Activated naive CD8-positive, alpha-beta T cell treated with anti-CD3 and anti-CD28 coated beads for 36 hours (primary cell): ENCODE measurements at places on chromosomes 12 and 14.

GRCh38 chr14:70971560-70971959 is 64.3 kb downstream of the PCNX1 start:
- no peak for DNase-seq
- H3K4me1 ChIP-seq: peaks cover 33% of the 10 kb centered on the region
- H3K27ac ChIP-seq: no peak overlapping the region
- H3K4me3 ChIP-seq: no peak overlapping the region

DNA sequence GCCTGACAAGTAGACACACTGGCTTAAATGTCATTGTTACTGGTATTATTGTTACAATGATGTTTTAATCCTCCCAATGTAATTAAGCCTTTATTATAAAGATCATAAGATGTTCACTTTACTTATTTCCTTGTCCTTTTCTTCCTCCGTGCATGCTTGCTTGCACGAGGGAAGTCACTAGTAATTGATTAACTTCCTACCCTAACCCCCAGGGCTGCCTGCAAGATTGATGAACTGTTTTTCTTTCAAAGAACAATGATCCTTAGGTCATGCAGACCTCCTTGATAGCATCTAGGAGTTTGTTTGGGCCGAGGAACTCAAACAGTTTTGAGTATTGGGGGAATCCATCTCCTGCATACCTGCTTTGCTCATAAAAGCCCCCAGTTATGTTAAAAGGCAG is 43.0 kb downstream of the GLRX5 start:
- H3K36me3 ChIP-seq: no peaks in the 10 kb centered on the region
- H3K4me3 ChIP-seq: no peak overlapping the region
- no peaks in the 10 kb centered on the region for H3K4me1 ChIP-seq

DNA sequence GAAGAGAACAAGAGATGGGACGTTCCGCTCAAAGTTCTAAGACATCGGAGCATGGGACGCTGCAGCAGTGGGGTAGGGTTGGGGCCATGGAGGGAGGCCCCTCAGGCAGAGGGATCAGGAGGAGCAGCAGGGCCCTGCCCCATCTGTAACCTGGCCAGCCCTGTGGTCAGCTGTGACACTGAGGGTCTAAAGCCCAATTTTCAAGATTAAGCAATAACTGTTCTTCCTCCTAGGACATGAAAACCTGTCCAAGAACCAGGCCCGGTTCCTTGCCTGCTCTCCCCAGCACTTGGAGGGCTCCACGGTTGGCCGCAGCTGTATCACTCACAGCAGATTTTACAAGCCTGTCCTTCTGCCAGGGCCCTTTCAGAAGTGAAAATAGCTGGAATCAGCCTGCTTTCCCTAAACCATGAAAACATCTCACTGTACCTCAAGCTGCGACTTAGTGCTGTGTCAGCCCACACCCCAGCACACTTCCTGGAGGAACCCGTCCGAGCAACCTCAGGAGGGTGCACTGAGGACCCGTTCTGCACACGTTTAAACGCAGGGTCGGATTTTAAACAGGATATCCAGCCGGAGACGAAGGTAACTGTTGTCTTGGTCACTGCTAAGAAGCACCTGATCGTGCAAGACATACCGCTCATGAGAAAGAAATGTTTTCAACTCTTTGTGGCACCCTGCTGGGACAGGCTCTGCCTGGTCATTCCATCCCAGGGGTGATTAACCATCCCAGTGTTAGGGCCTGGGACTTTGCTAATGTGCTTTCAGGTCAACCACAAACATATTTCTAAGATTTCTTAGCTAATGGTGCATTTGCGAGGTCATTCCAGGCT is 201.9 kb upstream of the DIO3 start:
- H3K36me3 ChIP-seq: no peaks in the 10 kb centered on the region
- no peak overlapping the region for H3K27ac ChIP-seq
- H3K27me3 ChIP-seq: peaks cover 25% of the 10 kb centered on the region
- no peak overlapping the region for H3K4me3 ChIP-seq

DNA sequence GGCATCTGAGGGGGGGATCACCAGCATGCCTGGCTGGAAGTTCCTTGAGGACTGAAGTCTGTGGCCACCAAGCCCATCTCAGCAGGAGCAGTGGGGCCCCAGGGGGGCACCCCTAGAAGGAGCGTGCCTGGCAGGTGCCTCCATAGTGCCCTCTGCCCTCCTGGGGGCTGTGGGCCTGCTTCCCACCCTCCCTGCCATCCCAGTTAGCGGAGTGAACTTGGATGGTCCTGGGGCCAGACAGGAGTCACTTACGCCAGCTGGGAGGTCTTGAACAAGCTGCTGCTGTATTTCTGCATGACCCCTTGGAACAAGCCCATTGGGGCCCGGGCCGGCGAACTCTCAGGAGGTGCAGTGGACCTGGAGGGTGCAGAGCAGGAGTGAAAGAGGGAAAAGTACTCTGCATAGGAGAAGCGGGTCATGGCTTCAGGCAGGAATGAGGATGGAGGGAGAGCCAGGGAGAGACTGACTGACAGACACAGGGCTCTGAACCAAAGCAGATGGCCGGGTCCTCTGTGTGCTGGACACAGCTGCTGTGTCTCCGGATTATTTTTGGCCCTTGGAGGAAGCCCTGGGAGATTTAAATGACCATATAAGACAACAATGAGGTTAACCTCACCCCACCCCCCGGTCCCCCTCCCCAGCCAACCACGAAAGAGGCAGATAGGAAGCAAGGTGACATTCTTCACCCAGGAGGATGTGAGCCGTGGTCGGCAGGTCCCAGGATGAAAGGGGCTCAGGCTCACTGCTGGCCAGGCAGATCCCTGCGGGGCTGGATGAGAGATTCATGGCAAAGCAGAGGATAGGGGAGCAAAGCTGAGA is 19.6 kb downstream of the ASB2 start:
- DNase-seq: no peak
- H3K4me1 ChIP-seq: peaks cover 88% of the 10 kb centered on the region
- peak overlapping the region; percentile 84 for H3K4me3 ChIP-seq
- peaks cover 41% of the 10 kb centered on the region for H3K36me3 ChIP-seq
- H3K27me3 ChIP-seq: no peaks in the 10 kb centered on the region
- H3K27ac ChIP-seq: peak overlapping the region; percentile 100

GRCh38 chr12:83759906-83760305 is 1073.2 kb downstream of the TMTC2 start:
- H3K27ac ChIP-seq: no peak overlapping the region
- no peak for DNase-seq
- H3K27me3 ChIP-seq: no peaks in the 10 kb centered on the region
- H3K4me1 ChIP-seq: no peaks in the 10 kb centered on the region
- no peak overlapping the region for H3K4me3 ChIP-seq

- DNase-seq: no peak
- H3K4me1 ChIP-seq: no peaks in the 10 kb centered on the region
- no peak overlapping the region for H3K27ac ChIP-seq
Measured at GRCh38 chr14:93475471-93475870, 44.7 kb downstream of the UNC79 start.

GRCh38 chr12:132610051-132610759 is at the start of gene LRCOL1:
Gene LRCOL1, minus strand, starts transcription at chr12:132610582. Its CDS starts 4,331 bp downstream, at chr12:132606251.
- peaks cover 19% of the 10 kb centered on the region for H3K4me1 ChIP-seq
- no peak for DNase-seq

GRCh38 chr12:85559536-85559935 is 276.7 kb downstream of the RASSF9 start:
- no peak overlapping the region for H3K27ac ChIP-seq
- no peak for DNase-seq
- no peak overlapping the region for H3K4me3 ChIP-seq
- H3K4me1 ChIP-seq: no peaks in the 10 kb centered on the region

GRCh38 chr12:8941691-8942478 is 7.6 kb downstream of the M6PR start:
- H3K4me3 ChIP-seq: no peak overlapping the region
- peaks cover 20% of the 10 kb centered on the region for H3K36me3 ChIP-seq
- H3K4me1 ChIP-seq: peaks cover 9% of the 10 kb centered on the region
- no peak for DNase-seq
- H3K27ac ChIP-seq: peak overlapping the region; percentile 22

DNA sequence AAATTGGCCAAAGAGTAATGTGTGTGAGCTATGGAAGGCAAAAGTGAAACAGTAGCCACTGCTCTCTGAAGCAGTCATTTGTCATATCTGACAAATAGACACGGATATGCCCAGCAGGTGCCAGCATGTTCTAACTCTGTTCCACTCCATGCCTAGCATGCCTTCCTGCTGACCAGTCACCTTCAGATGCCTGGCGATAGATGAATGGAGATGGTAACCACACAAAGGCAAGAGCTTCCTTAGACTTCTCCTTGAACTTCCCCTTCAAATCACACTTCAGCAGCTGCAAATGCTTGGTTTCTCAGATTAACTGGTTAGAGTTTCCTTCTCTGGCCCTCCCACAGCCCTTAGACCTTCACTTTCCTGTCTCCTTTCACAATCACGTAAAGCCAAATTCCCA is 429.9 kb downstream of the DAD1 start:
- no peaks in the 10 kb centered on the region for H3K36me3 ChIP-seq
- no peak overlapping the region for H3K4me3 ChIP-seq
- peaks cover 5% of the 10 kb centered on the region for H3K4me1 ChIP-seq

DNA sequence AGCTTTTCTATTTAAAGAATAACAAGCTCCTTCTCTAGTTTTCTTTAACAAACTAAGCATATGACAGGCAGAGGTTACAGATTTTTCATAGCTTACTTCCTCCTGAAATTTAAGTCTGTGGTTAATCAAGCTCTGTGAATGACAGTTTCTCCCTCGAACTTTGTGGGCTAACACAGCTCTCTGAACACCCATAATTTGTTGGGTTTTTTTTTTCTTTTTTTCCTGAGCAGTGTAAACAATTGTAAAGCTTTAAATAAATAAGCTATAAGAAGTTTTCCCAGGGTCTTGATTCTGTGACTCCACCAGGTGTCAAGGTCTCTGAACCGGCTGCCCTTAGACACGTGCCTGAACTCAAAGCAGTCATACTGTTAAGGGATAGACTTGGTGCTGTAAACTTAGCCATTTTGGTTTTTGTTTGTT is 128.1 kb upstream of the AMIGO2 start:
- H3K36me3 ChIP-seq: peaks cover 83% of the 10 kb centered on the region
- H3K4me1 ChIP-seq: peaks cover 72% of the 10 kb centered on the region
- H3K4me3 ChIP-seq: peak overlapping the region; percentile 100

DNA sequence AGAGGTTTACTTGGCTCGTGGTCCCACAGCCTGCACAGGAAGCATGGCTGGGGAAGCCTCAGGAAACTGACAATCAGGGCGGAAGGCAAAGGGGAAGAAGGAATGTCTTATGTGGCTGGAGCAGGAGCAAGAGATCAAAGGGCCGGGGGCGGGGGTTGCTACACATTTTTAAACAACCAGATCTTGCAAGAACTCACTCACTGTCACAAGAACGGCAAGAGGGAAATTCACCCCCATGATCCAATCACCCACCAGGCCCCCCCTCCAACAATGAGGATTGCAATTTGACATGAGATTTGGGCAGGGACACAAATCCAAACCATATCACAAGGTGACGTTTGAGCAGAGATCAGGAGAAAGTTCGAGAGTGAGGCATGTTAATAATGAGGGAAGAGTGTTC is 163.7 kb upstream of the RPH3A start:
- no peak overlapping the region for H3K4me3 ChIP-seq
- no peak for DNase-seq
- H3K27ac ChIP-seq: no peak overlapping the region
- H3K4me1 ChIP-seq: no peaks in the 10 kb centered on the region

DNA sequence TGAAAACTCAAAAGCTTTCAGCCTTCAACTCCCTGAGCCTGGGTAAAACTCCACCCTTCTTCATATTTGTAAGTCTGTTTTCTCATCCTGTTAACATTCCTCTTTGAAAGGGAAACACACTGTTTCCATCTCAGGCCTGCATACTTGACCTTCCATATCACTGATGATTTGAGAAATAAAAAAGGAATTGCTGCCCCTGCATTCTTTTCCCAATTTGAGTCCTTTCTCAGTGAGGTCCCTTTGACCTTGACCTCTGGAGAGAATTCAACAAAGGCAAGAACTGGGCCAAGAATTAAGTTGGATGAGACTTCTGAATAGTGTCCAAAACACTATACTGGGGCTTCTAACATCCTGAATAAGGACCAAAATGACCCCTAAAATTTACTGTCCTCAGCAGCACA is 108.0 kb downstream of the AEBP2 start:
- H3K27ac ChIP-seq: no peak overlapping the region
- no peak overlapping the region for H3K4me3 ChIP-seq
- DNase-seq: no peak
- H3K36me3 ChIP-seq: peaks cover 7% of the 10 kb centered on the region
- no peaks in the 10 kb centered on the region for H3K27me3 ChIP-seq

DNA sequence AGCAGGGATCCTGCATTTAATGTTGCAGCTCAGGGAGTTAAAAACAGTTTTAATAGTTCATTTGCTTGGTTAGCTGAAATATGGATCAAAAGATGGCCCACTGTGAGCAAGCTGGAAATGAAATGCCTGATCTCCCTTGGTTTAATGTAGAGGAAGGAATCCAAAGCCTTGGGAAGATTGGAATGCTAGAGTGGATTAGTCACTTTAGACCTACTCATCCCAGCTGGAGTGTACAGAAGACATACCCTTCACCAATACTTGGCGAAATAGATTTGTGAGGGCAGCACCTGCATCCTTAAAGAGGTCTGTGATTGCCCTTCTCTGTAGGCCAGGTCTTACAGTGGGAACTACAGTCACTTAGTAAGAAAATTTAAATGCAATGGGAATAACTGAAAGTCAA is 58.0 kb upstream of the KRAS start:
- no peaks in the 10 kb centered on the region for H3K4me1 ChIP-seq
- no peaks in the 10 kb centered on the region for H3K27me3 ChIP-seq
- no peaks in the 10 kb centered on the region for H3K36me3 ChIP-seq
- no peak overlapping the region for H3K27ac ChIP-seq

GRCh38 chr14:36655571-36655962 is 6.1 kb upstream of the PAX9 start:
- H3K27me3 ChIP-seq: peaks cover 94% of the 10 kb centered on the region
- no peak overlapping the region for H3K4me3 ChIP-seq
- peaks cover 6% of the 10 kb centered on the region for H3K36me3 ChIP-seq

DNA sequence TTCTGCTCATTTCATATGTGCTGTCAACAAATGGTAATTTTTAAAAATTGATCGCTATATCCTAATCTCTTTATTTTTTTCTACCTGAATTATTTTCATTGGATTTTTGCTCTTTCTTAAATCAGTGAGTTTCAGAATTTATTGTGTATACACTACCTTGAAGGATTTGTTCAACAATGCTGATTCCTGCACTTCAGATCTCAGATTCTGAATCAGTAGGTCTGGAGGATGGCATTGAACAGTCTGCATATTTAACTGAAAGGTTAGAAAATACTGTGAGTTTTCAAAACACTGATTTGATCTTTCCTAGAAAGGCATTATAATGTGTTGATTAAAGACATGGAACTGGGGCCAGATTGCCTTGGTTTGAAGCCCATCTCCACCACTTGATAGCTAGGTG is 1.6 kb downstream of the G2E3 start:
- H3K36me3 ChIP-seq: peaks cover 40% of the 10 kb centered on the region
- H3K27ac ChIP-seq: no peak overlapping the region
- H3K4me1 ChIP-seq: peaks cover 37% of the 10 kb centered on the region
- no peak for DNase-seq
